ENCODE measurements at places on chromosomes 6 and 20.

GRCh38 chr6:136426627-136427377, 123.4 kb downstream of the MAP7 start:
- no peak for DNase-seq

DNA sequence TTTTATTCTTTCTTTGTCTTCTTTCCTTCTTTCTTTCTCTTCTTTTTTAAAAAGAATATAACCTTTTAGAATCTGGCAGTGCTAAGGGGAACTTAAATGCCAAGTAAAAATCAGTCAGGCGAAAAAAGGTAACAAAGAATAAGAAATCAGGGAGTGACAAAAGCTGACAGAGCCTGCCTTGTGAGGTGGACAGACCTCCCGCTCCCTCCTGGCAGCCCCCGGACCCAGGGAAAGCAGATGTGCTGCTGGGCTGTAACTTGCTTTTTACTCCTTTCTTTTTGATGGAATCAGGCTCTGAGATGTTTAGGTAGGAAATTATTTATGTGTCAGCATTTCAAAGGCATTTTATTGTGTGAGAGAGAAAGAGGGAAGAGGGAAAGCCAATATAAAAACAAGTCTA, 95.5 kb upstream of the TRAF3IP2 start:
- DNase-seq, result no peak

- no peak for DNase-seq
Observed at GRCh38 chr6:41589223-41589622, 43.0 kb downstream of the FOXP4 start.

GRCh38 chr20:51196991-51197651, 174.2 kb upstream of the KCNG1 start:
- no peak for DNase-seq

GRCh38 chr6:144778773-144779492, 493.8 kb downstream of the UTRN start:
- DNase-seq, result no peak
